ENCODE measurements at places on chromosomes 2 and 18. TPM values are rescaled to one million over a fixed set of nuclear protein-coding genes. Genes with fewer than 3 reads are reported as not detected.

MALL gene
- 1.2 TPM for total RNA-seq

GRCh38 chr2:234852941-234853340, 98.9 kb upstream of the SH3BP4 start:
- no peak for DNase-seq

DNA sequence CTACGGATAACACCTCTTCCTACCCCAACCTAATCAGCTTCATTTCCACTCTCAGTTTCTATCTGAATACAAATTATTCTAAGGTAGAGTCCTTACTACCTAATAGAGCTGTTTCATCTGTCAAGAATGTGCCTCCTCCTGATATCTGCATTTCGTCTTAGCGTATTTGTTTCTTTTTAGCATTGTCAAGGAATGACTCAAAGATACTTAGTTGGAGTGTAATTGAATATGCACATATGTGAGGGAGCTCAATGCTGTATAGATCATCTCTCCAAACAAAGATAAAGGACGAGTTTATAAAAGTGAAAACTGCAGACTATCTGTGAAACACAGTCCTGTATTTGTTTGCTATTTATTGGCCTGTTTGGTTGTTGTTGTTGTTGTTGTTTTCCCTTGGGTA, 2059.4 kb upstream of the CELF4 start:
- DNase-seq, result no peak

GRCh38 chr2:100940240-100940639, 61.8 kb upstream of the RPL31 start:
- DNase-seq, result no peak

DNA sequence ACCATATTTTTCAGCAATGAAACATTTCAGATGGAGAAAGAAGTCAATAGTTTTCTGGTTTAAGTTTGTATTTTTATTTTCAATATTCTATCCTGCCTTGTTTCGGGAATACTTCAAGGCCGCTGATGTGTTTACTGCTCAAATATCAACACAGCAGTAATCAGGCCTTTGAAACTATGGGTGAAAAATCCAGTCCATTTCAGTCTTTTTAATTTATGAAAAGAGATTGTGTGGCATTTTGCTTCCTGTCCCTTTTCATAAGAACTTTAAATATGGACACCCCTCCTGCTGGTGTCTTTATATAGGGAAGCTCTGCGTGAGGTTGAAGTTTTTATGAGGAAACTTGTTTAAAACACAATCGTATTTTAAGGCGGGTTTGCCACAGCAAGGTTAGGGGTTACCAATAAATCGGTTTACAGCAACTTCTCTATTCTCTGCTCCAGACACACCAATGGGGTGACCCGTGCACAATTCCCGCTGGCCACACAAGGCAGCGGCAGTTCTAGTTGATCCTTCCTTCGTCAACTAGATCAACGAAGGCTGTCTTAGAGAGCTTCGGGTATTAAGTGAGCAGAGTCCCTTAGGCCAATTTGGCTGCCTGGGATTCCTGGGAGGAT, 1.2 kb upstream of the TANC1 start:
- DNase-seq, result no peak

DNA sequence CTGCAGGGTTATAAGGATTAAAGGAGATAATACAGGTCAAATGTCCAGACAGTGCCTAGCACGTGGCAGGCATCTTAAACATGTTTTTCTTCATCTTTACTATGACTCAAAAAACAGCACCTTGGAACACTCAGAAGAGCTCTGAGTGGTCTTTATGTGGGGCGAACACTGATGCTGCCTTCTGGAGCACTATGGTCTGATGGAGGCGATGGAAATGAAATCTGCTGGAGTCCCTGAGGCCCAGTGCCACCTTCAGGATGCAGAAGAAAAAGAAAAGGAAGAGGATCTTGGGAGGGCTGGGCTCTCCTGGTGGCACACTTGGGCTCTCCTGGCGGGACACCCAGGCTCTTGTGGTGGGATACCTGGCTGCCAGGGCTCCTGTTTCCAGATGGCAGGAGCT, 171.8 kb downstream of the EIPR1 start:
- no peak for DNase-seq

DNA sequence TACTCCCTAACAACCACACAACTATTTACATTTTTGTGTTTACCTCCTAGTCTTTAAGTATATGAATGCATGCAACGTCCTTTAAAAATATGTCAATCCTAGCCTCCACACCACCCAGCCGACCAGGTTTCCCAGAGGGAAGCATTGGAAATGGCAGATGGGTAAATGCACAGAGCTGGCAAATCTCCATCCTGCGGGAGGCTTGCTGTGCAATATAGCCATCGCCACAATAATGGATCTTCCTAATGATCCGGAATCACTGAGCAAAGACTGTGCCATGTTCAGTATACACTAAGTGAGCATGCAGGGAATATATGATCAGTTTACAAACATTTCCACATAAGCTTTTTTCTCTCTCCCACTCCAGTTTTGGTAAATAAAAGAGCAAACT, 131.8 kb downstream of the NEDD4L start:
- DNase-seq, result no peak

All from activated CD4-positive, alpha-beta T cell treated with anti-CD3 and anti-CD28 coated beads, Interleukin-2, amount 10 ng/mL, durations not matched to agents 24 days and 14 days (primary cell).